ENCODE measurements at places on chromosomes 5 and 9.

- no peak for DNase-seq
Measured at GRCh38 chr9:72955571-72955970, 2.7 kb upstream of the ALDH1A1 start.

GRCh38 chr9:34986540-34987047 lies 3.0 kb upstream of the DNAJB5 start:
- DNase-seq = no peak

DNA sequence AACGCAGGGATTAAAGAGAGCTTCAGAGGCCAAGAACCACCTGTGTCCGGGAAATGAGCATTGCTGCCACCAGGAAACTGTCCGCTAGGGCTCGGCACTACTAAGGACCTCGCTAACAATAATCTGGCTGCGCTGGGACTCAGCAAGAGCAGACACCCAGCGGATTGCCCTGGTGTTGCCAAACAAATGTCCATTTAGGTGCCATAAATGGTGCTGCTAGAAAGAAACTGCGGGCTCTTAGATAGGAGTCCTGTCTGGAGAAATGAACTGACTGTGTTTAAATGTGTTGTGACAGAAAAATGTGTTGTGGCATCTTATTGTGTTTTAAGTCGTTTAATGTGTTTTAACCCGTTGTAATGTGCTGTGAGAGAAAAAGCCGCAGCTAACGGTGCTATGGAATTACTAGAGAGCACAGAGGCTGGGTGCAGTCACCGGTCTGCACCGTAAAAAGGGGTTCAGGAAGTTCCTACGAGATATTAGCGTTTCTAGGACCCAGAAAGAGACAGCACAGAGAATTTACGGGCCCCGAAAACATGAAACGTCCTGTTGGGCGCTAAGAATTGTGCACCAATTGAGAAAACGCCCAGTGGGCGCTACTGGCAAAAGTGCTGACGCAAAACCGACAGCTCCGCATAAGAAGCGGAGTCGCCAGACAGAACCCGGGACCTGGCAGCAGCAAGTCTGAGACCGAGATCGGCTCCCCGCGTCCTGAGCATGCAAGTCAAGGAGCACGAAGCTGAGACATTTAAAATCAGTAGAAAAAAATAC lies 90.6 kb downstream of the ANXA2R start:
- peak; percentile 53 for DNase-seq

- DNase-seq = no peak
Measured at GRCh38 chr9:1202512-1203280, 152.5 kb downstream of the DMRT2 start.

- no peak for DNase-seq
Measured at GRCh38 chr9:27436234-27436633, 87.9 kb upstream of the IFNK start.

DNA sequence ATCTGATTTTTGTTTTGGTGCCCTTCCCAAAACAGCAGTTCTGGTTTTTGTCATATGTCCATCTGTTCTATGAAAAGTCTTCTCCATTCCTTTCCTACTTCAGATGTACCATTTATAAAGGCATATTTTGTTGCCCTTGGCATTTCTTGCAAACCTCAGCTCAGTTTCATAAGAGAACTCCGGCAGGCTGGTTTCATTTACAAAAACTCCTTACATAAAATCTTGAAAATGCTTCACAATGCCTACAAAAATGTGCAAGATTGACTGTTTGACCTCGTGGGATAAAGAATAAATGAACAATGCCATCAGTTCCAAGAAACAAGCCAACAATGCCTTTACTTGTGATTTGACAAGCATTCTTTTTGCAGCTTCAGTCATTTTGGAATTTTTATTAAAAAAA lies 39.1 kb upstream of the CTNNAL1 start:
- DNase-seq = no peak

DNA sequence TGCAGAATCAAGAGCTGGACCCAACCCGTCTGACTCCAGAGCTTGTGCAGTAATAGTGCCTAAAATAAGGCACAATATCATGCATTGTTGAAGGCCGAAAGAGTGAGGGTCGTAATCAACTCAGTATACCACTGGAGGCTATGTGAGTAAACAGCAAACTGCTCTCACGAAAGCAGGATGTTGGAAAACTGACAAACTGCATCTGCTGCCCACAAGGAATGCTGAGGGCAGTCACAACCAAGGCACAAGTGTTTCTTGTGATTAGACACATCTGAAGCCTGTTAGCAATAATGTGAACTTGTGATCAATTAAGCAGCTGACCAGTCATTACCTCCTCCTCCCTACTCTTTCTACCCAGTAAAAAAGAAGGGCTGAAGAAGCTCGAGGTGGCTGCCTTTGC lies 48.8 kb downstream of the TRPM3 start:
- DNase-seq = no peak

DNA sequence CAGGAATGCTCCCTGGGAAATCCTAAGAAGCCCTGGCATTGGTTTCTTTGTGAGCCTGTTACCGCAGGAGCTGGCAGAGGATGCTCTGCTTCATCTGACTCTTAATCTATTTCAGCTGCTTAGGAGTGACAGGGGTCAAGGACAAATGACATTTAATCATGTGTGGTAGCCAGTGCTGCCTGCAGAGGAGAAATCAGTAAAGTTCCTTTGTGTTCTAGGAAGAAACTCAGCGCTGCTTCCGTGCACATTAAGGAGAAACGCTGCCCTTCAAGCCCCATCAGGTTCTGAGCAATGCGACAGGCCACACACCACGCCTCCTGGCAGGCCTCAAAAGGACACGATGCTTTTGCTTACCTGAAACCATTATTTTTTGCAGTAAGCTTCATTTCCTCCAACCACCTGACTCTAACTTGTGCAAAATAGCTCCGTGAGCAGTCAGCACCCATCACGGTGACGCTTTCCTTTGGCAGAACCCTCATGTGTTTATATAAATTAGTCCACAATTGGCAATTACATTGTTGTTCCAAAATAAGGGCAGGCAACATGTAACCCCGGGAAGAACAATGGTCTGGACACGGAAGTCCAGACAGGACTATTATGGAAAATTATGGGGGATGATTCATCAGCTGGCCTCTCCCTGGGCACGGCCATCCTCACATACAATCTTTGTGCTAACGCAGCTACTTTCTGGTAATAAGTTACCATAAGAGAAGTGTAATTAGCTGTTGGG lies 387.9 kb upstream of the DAP start:
- DNase-seq = no peak

DNA sequence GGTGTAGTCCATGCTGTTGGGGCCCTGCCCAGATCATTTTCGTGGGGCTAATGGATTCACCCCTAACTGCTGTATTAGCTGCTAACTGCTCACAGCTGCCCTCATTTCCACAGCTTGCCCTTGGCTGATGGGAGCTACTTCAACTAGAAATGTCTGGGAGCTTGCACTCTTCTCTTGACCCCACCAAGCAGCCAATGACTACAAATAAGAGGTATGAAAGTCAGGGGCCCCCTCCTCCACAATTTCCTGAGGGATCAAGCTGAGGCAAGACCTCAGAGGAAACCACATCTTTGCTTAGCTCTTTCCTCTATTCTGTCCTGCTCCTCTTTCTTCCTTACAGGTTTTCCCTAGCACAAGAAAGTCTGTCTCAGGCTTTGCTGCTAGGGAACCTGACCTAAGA lies 397.5 kb downstream of the MLLT3 start:
- DNase-seq = no peak

GRCh38 chr9:107492381-107492970 lies 2.9 kb upstream of the KLF4 start:
- no peak for DNase-seq

DNA sequence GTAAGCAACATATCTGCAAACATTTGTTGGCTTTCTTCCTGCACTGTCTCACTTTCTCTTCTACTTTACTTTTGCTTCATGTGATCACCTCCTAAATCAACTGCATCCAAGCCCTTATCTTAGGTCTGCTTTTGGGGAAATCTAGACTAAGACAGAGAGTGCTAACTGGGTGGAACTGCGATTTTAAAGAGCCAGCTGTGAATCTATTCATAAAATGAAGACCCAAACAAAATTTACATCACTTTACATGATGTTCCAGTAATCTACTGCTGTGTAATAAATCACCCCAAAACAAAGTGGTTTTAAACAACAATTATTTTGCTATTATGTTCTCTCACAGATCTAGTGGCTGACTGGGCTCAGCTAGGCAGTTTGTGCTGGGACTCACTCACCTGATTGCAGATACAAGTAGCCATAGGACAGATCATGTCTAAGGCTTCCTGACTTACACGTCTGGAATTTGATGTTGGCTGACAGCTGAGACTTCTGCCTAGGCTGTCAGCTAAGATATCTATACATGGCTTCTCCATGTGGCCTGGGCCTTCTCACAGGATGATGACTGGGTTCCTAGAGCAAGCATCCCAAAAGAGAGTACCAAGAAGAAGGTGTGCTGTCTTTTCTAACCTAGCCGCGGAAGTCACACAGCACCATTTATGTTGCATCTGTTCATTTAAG lies 145.1 kb upstream of the TBCA start:
- DNase-seq = no peak

DNA sequence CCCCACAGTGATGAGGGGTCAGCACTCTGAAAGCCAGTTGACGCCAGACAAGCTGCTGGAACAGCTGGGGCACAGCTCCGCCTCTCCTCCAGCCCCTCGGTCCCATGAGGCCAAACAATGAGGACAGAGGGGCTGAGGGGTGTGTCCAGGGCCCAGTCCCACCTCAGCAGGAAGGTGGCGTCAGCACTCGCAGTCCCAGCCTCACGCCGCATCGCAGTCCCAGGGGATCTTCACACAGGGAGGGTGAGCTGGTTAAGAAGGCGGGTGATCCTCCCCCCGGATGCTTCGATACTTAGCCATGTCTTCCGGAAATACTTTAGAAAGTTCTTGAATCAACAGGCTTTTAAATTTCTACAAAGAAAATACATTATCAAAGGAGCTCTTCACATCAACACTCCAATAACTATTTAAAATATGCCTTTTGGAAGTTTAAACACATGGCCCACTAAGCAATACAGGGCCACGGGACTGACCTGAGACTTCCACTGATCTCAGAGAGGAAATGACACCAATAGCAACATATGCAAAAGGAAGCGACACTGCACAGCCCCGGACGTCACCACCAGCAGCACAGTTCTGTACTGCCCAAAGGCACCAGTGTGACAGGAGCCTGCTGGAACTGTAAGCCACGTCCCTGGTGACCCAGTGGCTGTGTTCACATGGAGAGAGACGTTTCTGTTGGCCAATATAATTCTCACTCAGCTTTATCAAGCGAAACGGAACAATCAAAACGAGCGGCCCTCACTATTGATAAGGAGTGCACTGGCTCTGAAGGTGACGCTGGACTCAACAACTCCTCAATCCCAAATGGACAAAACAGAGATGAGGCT lies 5.9 kb downstream of the MED10 start:
- no peak for DNase-seq

DNA sequence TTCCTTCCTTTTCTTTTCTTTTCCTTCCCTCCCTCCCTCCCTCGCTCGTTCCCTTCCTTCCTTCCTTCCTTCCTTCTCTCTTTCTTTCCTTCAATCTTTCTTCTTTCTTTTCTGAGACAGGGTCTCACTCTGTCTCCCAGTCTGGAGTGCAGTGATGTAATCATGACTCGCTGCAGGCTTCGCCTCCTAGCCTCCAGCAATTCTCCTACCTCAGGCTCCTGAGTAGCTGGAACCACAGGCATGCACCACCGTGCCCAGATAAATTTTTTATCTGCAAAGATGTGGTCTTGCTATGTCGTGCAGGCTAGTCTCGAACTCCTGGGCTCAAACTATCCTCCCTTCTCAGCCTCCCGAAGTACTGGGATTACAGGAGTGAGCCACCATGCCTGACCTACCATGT lies 81.4 kb downstream of the SPATA31C2 start:
- DNase-seq = no peak

GRCh38 chr9:14186096-14186495 lies 127.8 kb downstream of the NFIB start:
- no peak for DNase-seq

DNA sequence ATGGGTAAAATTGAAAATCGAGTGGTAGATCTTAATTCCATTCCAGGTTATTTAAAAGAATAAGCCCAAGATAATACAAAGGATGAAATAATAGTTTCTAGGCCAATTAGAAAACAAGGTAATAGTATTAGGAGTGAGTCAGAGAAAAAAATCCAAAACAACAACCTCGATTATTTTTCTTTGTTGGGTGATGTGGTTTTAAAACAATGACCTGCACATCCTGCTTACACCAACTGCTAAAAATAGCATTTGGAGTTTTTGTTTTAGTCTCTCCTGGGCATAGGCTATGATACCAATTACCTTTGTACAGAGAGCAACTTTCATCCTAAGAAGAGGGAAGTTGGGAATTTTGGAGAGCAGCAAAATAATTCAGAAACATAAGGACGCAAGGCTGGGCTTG lies 101.7 kb upstream of the MYO10 start:
- no peak for DNase-seq

DNA sequence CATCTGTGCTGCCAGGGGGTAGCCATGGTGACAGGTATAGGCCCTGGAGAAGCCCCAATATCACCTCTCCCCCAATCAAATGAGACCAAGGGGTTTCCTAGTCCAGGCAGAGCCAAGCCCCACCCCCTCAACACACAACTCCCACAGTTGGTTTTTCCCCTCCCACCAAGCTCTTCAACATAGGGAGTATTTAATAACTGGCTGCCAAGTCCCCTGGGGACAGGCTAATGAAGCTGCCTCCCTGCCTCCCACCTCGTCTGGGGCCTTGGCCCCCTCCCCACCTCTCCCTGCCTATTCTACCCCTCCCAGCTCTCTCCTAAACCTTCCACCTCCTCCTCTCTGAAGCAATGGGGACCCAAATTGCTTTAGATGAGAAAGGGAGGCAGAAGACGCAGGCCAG lies 23.4 kb downstream of the CPLX2 start:
- DNase-seq = no peak

DNA sequence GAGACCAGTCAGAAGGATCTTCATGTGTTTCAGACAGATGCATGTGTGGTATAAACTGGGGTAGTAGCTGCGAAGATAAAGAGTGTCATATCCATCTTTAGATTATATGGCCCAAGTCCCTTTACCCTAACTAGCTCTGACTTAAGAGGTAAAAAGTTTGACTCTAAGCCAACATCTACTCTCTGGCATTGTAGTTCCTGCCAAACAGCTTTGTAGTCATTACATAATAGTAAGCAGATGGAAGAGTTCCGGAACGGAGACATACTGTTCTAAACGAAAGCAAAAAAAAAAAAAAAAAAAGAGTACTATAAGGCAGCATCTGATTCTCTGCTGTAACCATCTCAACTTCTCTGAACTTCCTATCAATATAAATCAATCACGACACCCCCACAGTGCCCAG lies 48.8 kb downstream of the CEMIP2 start:
- DNase-seq = no peak

DNA sequence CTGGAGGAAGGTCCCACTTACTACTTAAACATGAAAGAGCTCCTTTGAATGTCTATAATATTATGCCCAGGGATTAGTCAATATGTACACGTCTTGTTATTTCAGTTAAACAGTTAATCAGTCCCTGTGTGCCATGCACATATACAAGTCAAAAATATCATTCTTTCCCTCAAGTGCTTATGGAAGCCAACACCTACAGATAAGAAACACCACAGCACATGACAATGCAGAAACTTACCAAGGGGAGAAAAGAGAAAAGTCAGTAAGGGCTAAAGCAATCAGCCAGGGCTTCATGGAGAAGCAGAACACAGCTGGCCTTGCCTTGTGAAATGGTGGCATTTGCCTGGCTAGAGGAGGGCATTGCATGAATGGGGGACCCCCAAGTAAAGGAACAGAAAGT lies 88.3 kb downstream of the SNCAIP start:
- DNase-seq = no peak

- no peak for DNase-seq
Measured at GRCh38 chr9:97811533-97812246, 41.3 kb upstream of the FOXE1 start.

Data from activated T-helper 1 cell treated with anti-CD3 and anti-CD28 coated beads, Interleukin-12 subunit alpha, Interleukin-12 subunit beta, Interleukin-2, Interleukin-4 antibody, amounts not matched to agents 30 ng/mL and 10 ng/mL and 1 ng/mL, durations not matched to agents 14 hours and 24 hours and 36 hours (primary cell).